ENCODE measurements at places on chromosomes 4 and X.

DNA sequence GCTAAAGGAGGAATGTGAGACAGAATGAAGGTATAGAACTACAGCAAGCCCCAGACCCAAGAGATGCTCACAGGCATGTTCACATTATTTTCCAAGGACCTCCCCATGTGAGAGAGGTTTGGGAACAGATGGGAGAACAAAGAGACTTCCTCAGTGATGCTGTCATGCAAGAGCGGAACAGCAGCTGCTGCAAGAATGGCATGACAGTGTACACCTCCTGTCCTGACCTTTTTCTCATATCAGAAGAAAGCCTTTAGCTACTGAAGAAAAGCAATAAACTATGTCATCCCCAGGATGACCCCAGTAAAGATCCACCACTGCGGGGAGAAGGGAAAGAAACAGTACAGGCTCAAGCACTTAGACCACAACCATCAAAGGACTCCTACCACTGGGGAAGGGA, 7.2 kb downstream of the PRDM5 start:
- peaks cover 6% of the 10 kb centered on the region for H3K36me3 ChIP-seq
- no peak for DNase-seq
- no peak overlapping the region for H3K27ac ChIP-seq
- H3K27me3 ChIP-seq: peaks cover 67% of the 10 kb centered on the region

DNA sequence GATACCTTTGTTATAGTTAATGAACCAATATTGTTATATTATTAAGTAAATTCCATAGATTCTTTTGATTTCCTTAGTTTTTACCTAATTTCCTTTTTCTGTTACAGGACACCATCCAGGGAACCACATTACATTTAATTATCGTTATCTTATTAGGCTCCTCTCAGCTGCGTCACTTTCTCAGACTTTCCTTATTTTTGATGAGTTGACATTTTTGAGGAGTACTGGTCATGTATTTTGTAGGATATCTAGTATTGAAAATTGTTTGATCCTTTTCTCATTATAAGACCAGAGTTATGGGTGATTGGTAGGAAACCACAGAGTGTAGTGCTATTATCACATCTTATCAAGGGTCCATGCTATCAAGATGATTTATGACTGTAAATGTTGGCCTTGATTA, 319.7 kb downstream of the NKX6-1 start:
- H3K4me1 ChIP-seq: no peaks in the 10 kb centered on the region
- H3K4me3 ChIP-seq: no peak overlapping the region
- H3K27me3 ChIP-seq: no peaks in the 10 kb centered on the region
- H3K36me3 ChIP-seq: no peaks in the 10 kb centered on the region
- DNase-seq: no peak

- DNase-seq: no peak
- peaks cover 7% of the 10 kb centered on the region for H3K4me1 ChIP-seq
- H3K4me3 ChIP-seq: no peak overlapping the region
- H3K36me3 ChIP-seq: peaks cover 10% of the 10 kb centered on the region
- peaks cover 59% of the 10 kb centered on the region for H3K27me3 ChIP-seq
- H3K27ac ChIP-seq: no peak overlapping the region
Measured at GRCh38 chr4:83631066-83631465, 95.2 kb downstream of the GPAT3 start.

GRCh38 chrX:49809891-49810632, 19.0 kb upstream of the PAGE4 start:
- no peaks in the 10 kb centered on the region for H3K4me1 ChIP-seq
- no peak overlapping the region for H3K27ac ChIP-seq
- H3K36me3 ChIP-seq: no peaks in the 10 kb centered on the region
- H3K4me3 ChIP-seq: no peak overlapping the region

GRCh38 chr4:151166636-151167035, 67.2 kb downstream of the RPS3A start:
- H3K36me3 ChIP-seq: peaks cover 2% of the 10 kb centered on the region
- H3K27ac ChIP-seq: no peak overlapping the region
- no peak overlapping the region for H3K4me3 ChIP-seq

DNA sequence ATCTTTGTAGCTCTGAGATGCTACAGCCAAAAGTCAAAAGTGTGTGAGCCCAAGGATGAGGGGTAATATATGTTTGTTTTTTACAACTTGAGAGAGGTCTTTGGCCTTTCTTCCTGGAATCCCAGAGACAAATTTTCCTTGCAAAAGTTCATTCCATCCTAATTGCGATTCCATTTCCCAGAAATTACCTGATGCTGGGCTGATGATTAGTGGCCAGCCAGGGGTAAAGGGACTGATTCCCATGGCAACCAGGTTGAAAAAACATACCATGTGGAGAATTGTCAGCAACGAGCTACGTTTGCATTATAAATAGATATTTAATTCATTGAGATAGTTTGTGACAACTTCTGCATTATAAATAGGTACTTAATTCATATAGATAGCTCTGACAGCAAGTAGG, 17.8 kb downstream of the IGSF1 start:
- DNase-seq: no peak
- no peaks in the 10 kb centered on the region for H3K36me3 ChIP-seq
- no peaks in the 10 kb centered on the region for H3K27me3 ChIP-seq

- peaks cover 16% of the 10 kb centered on the region for H3K4me1 ChIP-seq
- no peak overlapping the region for H3K4me3 ChIP-seq
- no peaks in the 10 kb centered on the region for H3K27me3 ChIP-seq
- no peak for DNase-seq
Measured at GRCh38 chrX:153797415-153798015, 3.0 kb downstream of the SSR4 start.

DNA sequence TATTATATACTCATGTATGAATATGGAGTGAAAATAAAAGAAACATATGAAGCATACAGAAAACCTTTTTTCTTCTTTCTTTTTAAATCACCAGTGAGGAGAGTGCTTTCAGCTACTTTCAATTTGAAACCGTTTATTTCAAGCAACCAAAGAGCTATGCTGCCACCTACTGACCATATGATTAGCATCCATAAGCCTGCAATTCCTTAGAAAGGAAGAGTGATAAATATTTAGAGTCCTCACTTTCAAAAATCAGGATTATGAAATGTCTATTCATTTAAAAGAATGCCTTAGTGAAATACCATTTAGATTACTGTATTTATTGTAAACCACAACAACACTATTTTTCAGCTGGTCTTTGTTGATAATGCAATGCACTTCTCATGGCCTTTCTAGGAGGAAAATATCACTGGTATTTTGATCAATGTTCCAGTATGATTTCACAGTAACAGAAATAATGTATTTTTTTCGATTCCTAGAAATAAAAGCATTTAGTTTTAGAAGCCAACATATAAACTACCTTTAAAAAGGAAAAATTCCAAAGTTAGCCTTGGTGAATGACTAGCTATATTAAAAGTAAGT, 667.6 kb downstream of the PCDH18 start:
- no peak overlapping the region for H3K27ac ChIP-seq
- no peaks in the 10 kb centered on the region for H3K4me1 ChIP-seq
- no peak for DNase-seq
- no peaks in the 10 kb centered on the region for H3K27me3 ChIP-seq
- no peak overlapping the region for H3K4me3 ChIP-seq

DNA sequence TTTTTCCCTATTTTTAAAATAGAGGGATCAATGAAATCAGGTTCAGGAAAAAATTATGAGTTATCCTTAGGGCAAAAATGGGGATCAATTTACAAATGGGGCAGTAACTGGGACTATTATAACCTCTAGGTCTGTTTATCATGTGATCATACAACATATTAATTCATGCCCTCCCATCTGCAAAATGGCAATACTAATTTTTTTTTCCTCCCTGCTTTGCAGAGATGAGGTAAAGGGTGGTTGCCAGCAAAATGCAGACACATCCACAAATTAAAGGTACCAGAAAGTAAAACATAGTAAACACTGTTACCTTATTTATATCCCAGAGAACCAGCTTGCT, 467 bp downstream of the HSD17B11 start:
- DNase-seq: no peak
- no peaks in the 10 kb centered on the region for H3K36me3 ChIP-seq
- peaks cover 32% of the 10 kb centered on the region for H3K4me1 ChIP-seq

- no peaks in the 10 kb centered on the region for H3K27me3 ChIP-seq
- H3K27ac ChIP-seq: no peak overlapping the region
- H3K36me3 ChIP-seq: peaks cover 2% of the 10 kb centered on the region
- no peak for DNase-seq
- H3K4me1 ChIP-seq: no peaks in the 10 kb centered on the region
Measured at GRCh38 chrX:148914783-148915182, 414.4 kb downstream of the AFF2 start.

DNA sequence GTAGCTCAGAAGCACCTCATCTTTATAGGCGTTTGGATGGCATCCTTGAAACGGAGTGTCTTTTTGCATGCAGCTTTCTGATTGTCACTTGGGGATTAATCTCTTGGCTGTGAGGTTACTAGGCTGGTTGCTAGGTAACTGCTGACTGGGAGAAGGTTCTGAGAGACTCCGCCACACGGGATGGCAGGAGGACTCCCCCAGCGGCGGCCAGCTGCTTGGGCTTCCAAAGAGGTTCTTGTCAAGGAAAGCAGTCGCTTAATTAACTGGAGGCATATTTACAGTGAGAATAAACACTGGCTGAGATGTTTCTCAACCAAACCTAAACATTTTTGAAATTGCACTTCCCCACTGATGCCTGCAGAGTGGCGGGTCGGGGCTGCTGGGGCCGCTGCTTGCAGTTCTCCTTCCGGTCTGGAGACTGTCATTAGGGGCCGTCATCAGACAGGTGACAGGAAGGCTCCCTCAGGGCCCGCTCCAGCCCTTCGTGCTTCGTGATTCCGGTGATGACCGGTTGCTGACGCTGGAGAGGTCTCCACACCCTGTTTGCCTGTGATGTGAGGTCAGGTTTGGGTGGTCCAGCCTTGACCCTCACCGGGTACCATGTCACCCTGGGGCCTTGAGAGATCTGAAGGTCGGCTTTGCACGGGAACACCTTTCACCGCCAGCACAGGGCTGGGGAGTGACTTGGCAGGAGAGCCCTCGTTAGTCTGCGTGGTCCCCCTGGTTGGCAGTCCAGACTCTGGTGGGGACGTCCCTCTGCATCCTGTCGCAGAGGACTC, 9.1 kb downstream of the NSG1 start:
- no peaks in the 10 kb centered on the region for H3K27me3 ChIP-seq
- DNase-seq: no peak
- H3K4me3 ChIP-seq: no peak overlapping the region
- H3K27ac ChIP-seq: no peak overlapping the region

DNA sequence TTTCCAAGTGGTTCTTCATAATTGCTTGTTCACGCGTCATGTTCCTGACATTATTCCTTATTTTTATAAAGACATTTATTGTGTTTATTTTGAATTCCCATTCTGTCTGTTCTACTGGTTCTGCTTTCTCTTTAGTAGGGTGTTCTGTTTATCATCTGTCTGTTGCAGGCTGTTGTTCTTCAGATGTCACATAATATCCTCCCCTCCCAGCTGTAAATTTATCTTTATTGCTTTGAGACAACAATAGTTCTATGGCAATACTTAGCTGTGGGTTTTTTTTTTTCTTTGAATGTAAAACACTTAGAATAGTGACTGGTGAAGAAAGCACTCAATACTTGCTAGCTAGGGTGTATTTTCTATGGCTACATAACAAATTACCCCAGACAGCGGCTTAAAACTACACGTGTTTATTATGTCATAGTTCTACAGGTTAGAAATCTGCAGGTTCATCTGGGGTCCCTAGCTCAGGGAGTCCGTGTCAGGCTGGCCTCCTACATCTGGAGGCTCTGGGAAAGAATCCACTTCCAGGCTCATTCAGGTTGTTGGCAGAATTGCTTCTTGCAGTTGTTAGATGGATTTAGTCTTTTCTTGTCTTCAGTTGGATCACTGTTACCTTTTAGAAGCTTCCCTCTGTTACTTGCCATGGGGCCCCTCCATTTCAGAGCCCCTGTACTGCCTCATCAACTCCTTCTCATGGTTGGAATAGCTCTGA, 63.4 kb upstream of the ENPEP start:
- H3K4me3 ChIP-seq: no peak overlapping the region
- H3K27ac ChIP-seq: no peak overlapping the region
- H3K27me3 ChIP-seq: peaks cover 25% of the 10 kb centered on the region

DNA sequence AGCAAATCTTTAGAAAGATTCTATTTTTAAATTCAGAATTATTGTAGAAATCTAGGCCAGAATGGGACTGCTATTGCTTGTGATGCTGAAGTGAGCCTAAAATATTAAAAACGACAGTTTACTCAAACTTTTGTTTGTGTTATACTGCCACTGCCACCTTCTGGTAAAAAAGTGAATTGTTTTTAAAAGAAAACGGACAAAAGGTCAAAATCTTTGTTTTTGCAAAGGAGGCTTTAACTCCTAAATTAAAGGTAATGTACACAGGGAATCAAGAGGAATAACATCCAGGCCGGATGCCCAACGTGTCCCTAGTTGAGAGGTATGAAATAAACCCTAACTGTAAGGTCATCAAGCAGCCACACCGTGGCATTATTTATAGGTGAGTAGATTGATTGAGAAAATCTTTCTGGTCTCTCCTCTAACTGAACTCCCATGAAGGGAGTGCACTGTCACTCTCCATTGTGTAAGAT, 338.3 kb upstream of the GALNT7 start:
- no peak for DNase-seq
- no peak overlapping the region for H3K27ac ChIP-seq
- no peaks in the 10 kb centered on the region for H3K36me3 ChIP-seq
- peaks cover 31% of the 10 kb centered on the region for H3K27me3 ChIP-seq

DNA sequence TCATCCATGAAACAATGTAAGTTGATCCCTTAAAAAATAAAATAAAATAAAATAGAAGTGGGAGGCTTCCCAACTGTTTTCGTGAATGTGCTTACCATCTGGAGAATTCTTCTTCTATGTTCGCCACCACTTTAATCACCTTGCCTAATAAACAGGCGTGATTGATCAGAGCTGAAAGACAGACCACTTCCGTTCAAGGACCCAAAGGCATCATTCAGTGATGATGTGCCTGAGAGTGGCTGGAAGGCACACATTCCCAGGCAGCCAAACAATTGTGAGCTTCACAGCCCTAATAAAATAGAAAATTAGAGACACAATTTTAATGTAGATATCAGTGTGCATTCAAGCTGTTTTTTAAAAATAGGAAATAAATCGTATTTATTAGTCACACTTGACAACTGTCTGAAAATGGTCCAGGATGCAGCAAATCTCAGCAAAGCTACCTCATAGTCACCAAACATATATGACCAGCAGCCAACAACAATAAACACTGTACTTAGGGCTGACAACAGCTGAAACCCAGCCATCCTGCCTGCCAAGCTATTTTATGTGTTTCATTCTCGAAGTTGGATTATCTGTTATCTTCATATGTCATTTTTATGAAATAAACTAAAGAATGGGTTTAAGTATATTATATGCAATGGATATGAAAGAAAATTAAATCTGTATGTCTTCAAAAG, 163.2 kb upstream of the FAM9B start:
- H3K4me3 ChIP-seq: no peak overlapping the region
- H3K36me3 ChIP-seq: no peaks in the 10 kb centered on the region
- DNase-seq: no peak
- no peak overlapping the region for H3K27ac ChIP-seq
- no peaks in the 10 kb centered on the region for H3K27me3 ChIP-seq

DNA sequence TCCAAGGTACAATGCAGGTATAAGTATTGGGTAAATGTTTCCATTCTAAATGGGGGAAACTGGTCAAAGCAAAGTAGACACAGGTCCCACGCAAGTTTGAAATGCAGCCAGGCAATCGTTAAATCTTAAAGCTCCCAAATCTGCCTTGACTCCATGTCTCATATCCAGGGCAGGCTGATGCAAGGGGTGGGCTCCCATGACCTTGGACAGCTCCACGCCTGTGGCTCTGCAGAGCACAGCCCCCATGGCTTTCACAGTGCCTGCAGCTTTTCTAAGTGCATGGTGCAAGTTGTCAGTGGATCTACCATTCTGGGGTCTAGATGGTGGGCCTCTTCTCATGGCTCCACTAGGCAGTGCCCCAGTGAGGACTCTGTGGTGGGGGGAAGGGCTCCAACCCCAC, 436.4 kb downstream of the DMD start:
- H3K4me3 ChIP-seq: no peak overlapping the region
- H3K4me1 ChIP-seq: no peaks in the 10 kb centered on the region
- H3K36me3 ChIP-seq: no peaks in the 10 kb centered on the region

Data from T-helper 17 cell (primary cell).